Large intestine (tissue), 12 donors: ENCODE measurements at places on chromosomes 11 and 22. TPM values are rescaled to one million over a fixed set of nuclear protein-coding genes. Genes with fewer than 3 reads are reported as not detected.

DNA sequence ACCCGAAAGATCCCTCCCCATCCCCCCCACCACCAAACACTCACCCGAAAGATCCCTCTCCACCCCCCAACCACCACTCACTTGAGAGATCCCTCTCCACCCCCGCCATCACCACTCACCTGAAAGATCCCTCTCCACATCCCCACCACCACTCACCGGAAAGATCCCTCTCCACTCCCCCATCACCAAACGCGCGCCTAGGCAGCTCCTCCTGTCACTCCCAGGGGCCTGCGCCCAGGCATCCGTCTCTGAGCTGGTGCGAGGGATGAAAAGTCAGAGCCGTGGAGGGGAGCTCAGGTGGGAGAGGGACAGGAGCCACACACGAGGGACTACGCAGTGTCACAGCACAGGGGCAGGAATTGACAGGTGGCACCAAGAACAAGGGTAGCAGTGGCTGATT is 11.5 kb downstream of the KIAA0930 start:
- DNase-seq = no peak

DERL3 gene
- 4.8 TPM for polyA plus RNA-seq

DNA sequence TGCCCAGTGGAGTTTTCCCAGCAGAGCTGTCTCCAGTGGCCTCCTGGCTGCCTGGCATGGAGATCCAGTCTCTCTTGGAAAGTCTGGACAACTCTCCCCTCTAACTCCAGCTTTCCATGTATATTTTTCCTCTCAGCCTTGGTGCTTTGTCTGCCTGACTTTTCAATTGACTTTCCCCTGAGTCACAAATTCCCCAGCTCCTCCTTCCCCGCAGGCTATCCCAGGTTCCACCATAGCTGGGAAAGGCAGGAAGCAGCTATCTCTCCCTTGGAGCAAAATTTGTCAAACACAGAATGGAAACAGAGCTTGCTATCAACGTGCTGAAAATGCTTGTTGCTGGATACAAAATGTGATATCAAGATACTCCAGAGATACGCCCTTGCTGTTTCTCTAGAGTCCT is 384.8 kb downstream of the TMEM135 start:
- no peak for DNase-seq

- DNase-seq = peak; percentile 49
Observed at GRCh38 chr22:46971099-46971763, 208.8 kb downstream of the TBC1D22A start.

- no peak for DNase-seq
Observed at GRCh38 chr11:111843661-111844060, 27.7 kb downstream of the ALG9 start.

DNA sequence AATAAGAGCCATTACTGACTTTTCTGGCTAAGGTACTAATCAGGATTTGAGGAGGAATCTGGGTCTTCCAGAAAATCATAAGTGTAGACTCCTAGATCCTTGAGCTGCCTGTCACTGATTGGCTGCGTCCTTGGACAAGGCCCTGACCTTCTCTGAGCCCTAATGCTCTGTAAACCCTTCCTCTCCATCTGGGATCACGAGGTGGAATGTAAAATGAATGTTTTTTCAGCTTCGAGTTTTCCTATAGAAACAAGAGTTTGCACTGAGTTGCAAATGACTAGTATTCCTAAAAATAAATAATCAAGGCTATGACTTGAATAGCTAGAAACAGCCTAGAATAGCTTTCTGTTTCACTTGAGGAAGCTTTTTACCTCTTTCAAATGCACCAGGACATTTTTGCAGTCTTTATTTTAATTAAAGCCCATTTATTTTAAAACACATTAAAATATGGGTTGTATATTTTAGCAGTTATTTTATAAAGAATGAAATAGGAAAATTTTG is 1.1 kb upstream of the DIXDC1 start:
- DNase-seq = no peak

DNA sequence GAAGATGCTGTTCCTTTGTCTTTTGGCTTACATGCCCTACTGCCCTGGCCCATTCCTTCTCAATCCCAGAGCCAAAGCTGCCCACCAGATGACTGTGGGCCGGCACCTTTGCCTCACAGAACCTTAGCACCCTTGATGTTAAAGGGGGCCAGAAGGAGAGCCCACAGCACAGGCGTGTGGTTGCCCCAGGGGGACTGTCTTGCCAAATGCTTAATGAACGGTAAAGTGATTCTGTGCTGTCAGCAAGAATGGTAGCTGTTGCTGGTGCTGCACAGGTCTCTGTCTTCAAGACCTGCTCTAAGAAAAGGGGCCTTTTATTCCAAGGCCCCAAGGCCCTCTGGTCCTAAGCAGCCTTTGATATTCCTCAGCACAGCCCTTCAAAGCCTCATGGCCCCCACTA is 113.3 kb downstream of the MORC2 start:
- DNase-seq = no peak

LUZP2 gene
- 2.8 TPM for polyA plus RNA-seq

MYO18B gene
- 0.24 TPM for polyA plus RNA-seq
